ENCODE measurements at places on chromosomes 7 and 10.

GRCh38 chr7:22610263-22610662 is 110.3 kb upstream of the STEAP1B start:
- no peak for DNase-seq

DNA sequence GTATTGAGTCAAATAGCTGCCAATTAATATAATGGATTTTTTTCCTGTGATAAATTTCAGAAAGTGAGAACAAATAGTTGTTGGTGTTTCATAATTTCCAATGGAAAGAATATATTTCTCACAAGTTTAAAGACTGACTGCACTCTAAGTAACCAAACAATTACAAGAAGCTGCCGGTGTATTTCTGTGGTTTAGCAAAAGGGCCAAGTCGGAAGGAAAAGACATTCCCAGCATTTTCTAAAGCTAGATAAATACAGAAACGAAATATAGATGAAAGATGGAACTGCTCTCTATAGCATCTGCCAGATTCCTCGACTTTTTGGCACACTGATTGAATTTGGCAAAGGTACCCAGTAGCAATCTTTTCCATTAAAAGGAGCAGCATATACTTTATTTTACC is 92.7 kb upstream of the MKX start:
- DNase-seq: no peak

GRCh38 chr10:122164023-122164601 is 107.0 kb upstream of the BTBD16 start:
- DNase-seq: no peak

- no peak for DNase-seq
Observed at GRCh38 chr10:124524991-124525653, 63.5 kb downstream of the LHPP start.

DNA sequence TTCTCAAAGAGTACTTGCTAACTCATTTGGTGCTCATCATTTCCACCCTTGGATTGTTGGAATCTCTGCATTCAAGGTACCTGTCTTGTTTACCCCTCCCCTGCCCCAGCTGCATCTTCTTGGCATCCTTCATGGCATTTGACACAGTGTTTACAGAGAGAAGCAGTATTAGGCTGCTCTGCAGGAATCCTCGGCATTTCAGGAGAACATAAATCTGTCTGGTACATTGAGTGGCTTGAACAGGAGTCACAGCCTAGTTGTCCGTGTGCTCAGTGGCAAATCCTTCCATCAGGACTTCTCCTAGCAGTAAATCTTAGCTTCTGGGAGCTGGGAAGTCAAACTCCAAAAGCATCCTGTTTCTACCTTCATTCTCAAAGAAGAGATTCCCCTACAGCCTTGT is 136.8 kb upstream of the YAE1 start:
- no peak for DNase-seq

Measured in stimulated activated CD8-positive, alpha-beta memory T cell treated with anti-CD3 and anti-CD28 coated beads, Interleukin-7, amount 100 ng/mL, for 48 hours (primary cell).